ENCODE measurements at places on chromosomes 2 and 18.

DNA sequence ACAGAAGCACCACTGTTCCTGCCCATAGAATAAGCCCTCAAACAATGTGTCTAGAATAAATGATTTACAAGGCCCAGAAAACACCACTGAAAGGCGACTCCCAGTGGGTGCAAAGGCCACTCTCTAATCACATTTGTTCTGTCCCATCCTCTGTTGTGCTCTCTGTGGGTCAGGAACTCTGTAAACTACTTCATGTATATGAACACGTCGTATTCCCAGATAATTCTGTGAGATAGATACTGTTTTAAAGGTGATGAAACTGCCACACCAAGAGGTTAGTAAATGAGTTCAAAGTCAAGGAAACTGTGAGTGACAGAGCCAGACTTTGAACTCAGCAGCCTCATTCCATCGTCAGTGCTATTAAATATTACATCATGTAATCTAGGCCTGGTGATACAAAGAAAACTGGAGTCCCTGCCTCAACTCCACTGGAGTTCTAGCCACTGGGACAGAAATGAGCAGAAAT, 269.7 kb upstream of the DCC start:
- DNase-seq = no peak

DNA sequence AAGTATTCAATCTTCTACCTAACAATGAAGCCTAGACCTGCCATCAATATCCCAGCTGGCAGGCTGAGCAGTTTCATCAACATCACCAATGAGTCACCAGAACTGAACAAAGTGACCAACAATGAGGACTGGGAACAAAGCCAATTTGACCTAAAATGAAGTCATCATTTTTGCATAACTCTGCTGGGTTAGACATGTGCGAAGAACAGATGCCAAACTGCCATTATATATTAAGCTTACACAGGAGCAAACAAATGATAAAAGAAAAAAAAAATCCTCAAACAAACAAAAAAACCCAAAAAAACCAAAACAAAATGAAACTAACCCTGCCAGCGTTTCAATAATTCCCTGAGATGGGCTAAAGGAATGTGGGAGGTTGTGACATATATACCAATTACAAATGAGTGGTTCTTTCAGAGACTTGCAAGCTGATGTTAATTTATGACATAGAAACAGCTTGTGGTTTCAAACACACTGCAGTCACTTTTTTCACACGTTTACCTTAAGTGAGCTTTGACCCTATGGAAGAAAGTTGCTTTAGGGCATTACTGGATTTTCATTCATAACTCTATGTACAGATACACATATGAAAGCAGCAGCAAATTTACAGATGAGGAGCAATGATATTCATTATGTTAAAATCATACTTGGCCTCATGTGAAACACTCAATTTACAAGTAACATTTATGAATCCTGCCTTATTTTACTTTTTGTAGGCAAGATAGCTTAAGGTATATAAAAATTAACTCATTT, 56.9 kb upstream of the CCDC141 start:
- DNase-seq = peak; percentile 7

DNA sequence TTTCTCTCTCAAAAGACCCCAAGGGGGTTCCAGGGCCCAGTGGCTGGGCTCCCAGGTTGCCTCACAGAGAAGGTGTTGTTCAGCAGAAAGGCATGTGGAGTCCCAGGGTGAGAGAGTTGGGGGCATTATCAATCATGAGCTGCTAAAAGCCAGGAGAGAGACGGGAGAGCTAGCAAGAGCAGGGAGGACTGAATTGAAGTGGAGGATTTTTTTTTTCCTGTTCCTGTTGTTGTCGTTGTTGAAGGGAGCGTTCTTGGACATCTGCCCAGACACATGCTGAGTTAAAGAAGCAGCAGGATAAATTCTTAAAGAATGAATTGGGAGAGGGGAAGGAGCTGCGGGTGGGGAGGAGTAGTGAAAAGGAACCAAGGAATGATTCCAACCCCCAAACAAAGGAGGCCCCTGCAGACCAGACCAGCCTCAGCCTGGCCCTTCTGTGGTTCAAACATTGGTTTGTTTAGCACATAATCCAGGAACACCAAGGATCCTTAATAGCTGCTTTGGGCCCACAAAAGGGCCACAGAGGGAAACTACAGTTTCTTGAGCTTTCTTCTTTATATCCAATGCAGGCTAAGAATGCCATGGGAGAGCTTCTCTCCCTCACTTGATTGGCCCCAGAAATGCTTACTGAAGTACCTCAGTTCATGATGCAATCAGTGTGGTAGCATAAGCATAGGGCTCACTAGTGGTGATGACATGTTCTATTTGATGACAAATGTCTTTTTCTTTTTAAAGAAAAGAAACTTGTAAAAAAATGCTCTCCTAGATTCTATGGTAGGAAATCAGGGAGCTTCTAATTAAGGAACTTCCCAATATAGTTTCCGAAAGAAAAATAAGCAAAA, 146.0 kb downstream of the SETBP1 start:
- DNase-seq = no peak

- no peak for DNase-seq
These were observed 149.7 kb downstream of the TXNL1 start for GRCh38 chr18:56488739-56489138.

- no peak for DNase-seq
These were observed 518.3 kb downstream of the XIRP2 start for GRCh38 chr2:167406558-167406957.
